ENCODE measurements at places on chromosomes 5 and 9. TPM values are rescaled to one million over a fixed set of nuclear protein-coding genes. Genes with fewer than 3 reads are reported as not detected.
A peak's percentile ranks its signal among the peaks of the same experiment; 100 is the strongest.

DNA sequence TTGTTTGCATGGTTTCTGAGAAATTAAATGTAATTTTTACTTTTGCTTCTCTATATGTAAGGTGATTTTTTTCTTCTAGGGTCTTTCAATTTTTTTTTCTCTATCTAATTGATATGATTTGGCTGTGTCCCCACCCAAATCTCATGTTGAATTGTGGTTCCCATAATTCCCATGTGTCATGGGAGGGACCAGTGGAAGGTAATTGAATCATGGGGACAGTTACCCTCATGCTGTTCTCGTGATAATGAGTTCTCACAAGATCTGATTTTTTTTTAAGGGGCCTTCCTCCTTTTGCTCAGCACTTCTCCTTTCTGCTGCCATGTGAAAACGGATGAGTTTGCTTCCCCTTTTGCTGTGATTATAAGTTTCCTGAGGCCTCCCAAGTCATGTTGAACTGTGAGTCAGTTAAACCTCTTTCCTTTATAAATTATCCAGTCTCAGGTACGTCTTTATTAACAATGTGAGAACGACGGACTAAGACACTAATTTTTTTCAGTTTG is 150.8 kb downstream of the MTRR start:
- DNase-seq: no peak

- DNase-seq: no peak
Observed at GRCh38 chr5:127418367-127418766, 99.1 kb upstream of the PRRC1 start.

DNA sequence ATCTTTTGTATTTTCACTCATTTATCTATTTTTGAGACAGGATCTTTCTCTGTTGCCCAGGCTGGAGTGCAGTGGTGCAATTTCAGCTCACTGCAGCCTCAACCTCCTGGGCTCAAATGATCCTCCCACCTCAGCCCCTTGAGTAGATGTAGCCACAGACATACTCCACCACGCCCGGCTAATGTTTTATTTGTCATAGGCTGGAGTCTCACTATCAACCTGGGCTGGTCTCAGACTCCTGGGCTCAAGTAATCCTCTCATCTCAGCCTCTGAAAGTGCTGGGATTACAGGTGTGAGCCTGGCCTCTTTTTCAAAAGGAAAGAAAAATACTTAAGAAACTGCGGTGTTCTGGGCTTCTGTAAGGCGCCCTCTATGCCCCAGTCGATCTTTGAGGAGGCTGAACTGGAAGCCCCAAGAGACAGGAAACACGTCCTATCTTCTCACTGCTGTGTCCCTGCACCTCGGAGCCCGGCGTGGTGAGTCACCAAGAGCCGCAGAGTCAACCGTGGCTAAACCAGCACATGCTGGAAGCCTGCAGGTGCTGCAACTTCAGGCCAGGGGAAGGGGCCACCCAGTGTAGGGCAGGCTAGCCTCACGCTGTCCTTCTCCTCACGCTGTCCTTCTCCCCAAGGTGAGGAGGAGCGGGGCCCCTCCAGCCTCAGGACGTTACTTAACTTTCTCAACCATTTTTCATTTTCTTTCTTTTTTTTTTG is 15.2 kb upstream of the LHX3 start:
- peak; percentile 41 for DNase-seq

GRCh38 chr9:86965636-86966395 is 18.5 kb upstream of the GAS1 start:
- DNase-seq: no peak

DNA sequence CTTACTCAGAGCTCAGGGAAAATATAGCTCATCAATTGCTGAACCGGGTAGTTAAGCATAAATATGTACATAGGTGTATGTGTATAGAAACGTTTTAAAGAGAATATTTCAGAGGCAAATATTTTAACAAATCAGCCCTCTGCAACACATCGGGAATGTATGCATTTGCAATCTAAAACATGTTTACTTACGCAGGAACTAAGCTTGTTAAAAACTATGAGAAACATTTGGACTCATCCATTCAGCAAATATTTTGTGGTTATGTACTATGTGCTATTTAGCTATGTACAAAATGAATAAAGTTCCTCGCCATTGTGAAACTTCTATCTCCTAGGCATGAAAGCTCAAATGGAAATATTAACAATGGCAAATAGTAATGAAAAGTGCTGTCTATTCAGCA is 469.9 kb downstream of the ARHGEF28 start:
- no peak for DNase-seq

DNA sequence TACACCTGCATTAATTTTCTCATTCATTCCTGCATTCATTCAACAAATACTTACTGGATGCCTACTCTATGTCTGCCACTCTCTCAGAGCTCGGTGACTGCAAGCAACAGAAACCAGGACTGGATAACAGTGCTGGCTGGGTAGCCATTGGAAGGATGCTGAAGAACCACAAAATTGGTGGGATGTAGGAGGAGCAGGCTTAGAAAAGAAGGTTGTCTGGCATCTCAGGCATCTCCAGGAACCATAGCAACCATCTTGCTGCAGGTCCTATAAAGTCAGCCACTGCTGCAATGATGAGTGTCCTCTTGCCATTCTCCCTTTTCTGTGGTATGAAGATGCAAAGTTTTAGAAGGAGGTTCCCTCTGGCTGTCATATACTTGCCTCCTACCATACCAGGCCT is 168.6 kb downstream of the FGF18 start:
- no peak for DNase-seq

- no peak for DNase-seq
Observed at GRCh38 chr9:70830618-70831017, 290.8 kb downstream of the TRPM3 start.

DNA sequence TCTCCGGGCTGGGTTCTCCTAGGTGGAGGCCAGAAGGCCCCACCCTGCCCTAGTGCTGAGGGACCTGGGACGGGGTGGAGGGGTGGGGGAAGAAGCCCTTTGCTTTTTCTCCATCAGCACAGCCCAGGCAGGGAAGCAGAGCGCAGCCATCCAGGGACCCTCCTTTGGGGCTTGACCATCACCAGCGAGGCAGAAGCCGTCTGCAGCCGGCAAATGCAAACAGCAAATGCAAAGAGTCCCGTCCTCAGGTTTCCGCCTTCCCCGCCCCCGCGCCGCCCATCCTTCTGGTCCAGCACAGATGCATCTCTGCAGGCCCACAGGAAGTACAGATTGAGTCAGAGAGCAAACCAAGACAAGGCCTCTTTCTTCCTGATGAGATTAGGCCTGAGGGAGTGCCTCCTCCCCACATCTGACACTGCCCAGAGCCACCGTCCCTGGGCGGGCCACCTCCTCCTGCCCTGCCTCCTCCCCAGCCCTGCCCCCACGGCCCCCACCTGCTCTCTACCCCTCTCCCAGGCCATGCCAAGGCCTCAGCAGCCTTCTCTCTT is 23.4 kb downstream of the CORO2A start:
- peak; percentile 22 for DNase-seq

DNA sequence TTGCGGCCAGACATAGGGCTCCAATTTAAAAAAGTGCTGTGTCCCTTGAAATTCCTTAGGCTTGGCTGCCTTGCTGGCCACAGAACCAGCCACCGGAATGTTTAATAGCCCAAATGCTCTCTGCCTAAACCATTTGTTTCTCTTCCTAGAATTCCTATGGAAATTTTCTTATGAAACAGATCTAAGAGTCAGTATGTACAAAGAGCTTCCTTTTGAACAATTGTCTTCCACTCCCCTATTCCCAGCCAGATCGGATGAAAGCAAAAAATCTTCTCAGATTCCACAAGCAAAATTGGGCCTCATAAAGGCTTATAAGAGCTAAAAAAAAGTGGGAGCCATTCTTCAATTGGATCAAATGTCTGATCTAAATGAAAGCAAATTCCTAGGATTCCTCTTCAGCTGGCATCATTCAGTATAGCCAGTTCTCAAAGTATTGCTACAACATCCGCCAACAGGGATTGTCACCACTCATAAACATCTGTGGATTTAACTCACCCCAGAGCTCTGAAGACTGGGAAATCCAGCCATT is 104.3 kb downstream of the CEMIP2 start:
- DNase-seq: no peak

DNA sequence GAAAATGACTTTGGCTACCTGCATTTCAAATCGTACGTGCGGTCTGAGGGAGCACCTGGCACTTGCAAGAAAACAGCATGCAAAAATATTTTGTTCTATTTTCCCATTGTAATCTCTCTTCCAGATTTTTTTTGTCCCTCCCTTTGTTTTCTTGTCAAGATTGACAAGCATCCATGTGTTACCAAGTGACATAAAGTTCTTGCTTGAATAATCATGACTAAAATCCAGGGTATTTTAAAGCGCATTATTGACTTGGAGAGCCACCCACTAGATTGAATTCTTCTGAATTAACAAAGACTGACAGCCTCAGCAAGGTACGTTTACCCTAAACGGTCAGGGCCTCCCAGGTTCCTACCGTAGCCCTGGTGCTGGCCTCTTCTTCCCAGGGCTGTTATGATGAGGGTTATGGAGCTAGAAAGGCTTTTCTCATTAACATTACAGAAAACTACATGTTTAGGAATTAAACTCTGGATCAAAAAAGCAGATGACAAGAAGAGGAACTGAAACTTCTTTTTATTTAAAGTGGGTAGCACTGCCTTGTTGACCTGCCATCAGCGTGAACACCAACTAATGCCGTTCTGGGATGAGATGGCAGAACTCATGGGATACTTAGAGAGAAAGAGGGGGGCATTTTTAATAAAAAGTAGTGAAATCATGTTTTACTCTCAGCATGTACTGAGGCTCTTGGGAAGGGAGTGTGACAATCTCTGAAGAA is 297.0 kb downstream of the EFNA5 start:
- DNase-seq: no peak

DNA sequence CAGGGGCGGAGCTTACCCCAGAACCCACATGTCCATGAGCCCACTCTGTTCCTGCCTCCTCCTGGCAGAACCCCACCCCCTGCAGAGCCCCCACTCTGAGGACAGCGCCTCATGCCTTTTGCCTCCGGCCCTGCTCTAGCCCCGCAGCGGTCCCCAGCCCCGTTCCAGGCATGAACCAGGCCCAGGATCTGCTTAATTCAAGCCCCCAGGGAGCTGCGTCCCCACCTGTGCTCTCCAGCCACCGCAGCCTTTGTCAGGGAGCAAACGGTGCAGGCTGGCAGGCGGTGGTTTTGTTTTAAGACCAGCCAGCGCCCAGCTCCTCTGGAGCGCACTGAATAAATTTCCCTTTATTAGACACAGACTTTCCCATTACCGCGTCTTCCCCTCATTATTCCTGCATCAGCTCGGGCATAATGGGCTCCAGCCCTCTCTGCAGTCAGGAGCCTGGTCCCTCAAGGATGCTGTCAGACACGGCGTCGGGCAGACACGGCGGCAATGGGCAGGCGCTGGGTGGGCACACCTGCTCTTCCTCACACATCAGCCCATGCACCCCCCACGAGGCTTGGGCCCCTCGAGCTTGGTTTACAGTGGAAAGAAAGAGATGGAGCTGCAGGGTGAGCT is 137.6 kb downstream of the OLFM1 start:
- no peak for DNase-seq

Gene SPATA31A7
- polyA plus RNA-seq: not detected

Gene TAF11L5
- not detected for polyA plus RNA-seq

Gene SLC6A19
- not detected for polyA plus RNA-seq

Gene TSSK1B
- polyA plus RNA-seq: not detected

Gene TRIM36
- not detected for polyA plus RNA-seq

Gene SPATA31D4
- polyA plus RNA-seq: not detected

Measured in CD4-positive, alpha-beta memory T cell (primary cell).